Hippocampal formation (tissue), 2 donors: ENCODE measurements at places on chromosomes 6 and 20.

DNA sequence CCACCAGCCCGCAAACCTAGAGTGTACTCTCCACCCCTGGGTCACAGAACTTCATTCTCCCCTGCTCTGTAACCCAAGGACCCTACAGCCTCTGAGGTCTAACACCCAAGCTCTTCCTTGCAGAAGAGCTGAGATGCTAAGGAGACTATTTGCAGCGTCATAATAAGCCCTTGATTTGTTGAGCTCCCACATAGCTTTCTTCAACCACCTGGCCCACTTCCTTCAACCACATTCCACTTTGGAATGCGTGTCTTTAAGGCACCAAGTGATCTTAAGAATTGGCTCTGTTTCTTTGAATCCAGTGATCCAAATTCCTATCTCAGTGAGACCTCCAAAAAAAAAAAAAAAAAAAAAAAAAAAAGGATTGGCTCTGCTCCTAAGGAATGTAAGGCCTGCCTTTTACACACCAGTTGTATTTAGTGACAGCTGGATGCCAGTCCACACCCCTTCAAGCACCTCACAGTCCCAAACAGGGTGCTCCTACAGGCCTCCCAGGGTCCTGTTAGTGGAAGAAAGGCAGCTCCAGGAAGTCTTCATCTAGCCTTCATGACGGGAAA, 106.2 kb downstream of the UBE3D start:
- DNase-seq: no peak

GRCh38 chr6:43078691-43079090, 2.6 kb downstream of the PTK7 start:
- no peak for DNase-seq

- DNase-seq: no peak
Observed at GRCh38 chr6:80605165-80605989, 498.9 kb downstream of the BCKDHB start.

- DNase-seq: no peak
Observed at GRCh38 chr6:45736134-45736533, 279.5 kb downstream of the CLIC5 start.

- no peak for DNase-seq
Observed at GRCh38 chr6:106642476-106642875, 13.1 kb downstream of the QRSL1 start.

GRCh38 chr20:39398656-39399055, 436.5 kb downstream of the DHX35 start:
- DNase-seq: no peak

DNA sequence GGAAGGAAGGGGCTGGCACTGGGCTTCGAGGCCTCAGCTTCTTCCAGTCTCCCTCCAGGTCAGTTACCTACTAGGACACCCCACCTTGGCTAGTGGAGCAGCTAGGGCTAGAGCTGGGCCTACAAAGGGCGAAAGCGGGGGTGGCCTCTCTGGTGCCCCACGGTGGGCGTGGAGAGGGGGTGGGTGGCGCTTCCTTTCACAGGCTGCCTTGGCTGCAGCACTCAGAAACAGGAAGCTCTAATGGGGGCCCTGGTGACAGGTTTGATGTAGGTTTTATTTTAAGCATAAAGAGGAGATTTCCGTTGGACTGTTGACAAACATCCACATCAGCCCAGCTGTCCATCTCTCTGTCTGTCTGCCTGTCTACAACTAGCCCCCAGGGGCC, 13.4 kb downstream of the FAM110A start:
- no peak for DNase-seq

DNA sequence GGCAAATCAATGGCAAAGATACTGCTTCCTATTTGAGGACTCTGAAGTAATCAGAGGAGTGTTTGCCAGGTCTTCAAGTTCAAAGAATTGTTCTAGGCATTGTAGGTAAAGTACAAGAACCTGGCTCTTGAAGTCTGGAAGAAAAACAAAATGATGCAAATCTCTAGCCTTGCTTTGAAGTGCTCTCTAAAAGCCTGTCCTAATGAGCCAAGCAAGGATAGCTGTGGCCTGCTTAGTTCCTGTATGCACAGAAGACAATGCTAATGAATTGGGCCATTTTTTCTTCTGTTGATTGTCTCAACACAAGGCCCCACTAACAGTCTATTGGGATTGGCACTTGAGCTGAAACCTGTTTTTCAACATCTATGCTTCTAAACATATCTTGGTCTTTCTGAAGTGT, 165.0 kb upstream of the POU3F2 start:
- no peak for DNase-seq

GRCh38 chr20:62958388-62959100, 6.0 kb downstream of the SLC17A9 start:
- no peak for DNase-seq

- no peak for DNase-seq
Observed at GRCh38 chr6:107784669-107785068, 39.4 kb downstream of the SCML4 start.

- no peak for DNase-seq
Observed at GRCh38 chr6:11637266-11637665, 99.7 kb downstream of the TMEM170B start.

GRCh38 chr6:131213501-131213990, 78.3 kb downstream of the AKAP7 start:
- DNase-seq: no peak

DNA sequence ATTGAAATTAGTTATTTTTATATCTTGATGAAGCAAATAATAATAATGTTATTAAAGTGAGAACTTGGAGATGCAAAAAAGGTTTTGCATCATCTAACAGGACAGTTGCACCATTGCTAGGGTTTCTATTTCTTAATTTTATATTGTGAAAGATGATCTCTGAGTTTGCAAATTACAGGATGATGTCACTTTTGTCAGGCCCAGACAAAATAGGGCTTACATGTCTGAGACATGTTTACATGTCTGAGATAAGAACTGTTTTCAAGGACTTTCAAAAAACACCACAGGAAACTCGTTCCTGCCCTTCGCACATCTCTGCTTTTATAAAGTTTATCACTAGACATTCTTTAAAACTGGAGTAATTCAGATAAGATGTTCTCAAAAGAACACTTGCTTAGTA, 1075.8 kb upstream of the MANEA start:
- no peak for DNase-seq

- no peak for DNase-seq
Observed at GRCh38 chr6:159483259-159483658, 209.8 kb downstream of the SOD2 start.

- DNase-seq: no peak
Observed at GRCh38 chr6:109311471-109311870, 70.8 kb downstream of the CD164 start.

- DNase-seq: no peak
Observed at GRCh38 chr20:48282591-48283228, 497.4 kb upstream of the SULF2 start.

DNA sequence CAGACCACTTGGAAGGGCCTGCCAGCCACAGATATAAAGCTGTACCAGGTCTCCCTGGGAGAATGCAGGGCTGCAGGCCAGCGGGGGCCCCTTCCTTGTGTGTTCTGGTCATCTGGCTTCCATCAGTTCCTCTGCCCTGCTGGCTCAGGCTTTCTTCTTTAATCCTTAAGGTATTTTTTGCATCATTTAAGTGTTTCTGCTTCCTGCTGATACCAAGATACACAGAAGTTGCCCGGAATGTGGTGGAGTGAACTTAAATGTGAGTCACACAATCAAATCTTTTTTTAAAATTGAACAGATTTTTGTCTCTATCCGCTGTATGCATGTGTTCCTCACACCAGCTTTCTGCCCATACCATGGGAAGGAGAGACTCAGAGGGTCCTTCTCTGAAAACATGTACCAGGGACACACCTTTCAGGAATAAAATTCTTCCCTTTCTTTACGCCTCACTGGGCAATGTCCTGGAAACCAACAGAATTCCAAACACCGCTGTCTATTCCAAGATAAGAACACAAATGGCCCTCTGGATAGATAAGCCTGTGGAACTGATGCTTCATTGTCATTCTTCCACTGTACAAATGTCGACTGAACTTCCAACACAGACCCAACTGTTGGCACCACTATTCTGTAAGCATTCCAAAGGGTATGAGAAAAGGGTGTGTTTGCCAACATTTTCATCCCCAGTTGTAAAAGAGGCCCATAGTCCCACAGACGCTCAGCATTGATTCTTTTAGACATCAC, 206.2 kb upstream of the MYLIP start:
- no peak for DNase-seq

GRCh38 chr6:159194421-159194820, 25.2 kb downstream of the FNDC1 start:
- no peak for DNase-seq

DNA sequence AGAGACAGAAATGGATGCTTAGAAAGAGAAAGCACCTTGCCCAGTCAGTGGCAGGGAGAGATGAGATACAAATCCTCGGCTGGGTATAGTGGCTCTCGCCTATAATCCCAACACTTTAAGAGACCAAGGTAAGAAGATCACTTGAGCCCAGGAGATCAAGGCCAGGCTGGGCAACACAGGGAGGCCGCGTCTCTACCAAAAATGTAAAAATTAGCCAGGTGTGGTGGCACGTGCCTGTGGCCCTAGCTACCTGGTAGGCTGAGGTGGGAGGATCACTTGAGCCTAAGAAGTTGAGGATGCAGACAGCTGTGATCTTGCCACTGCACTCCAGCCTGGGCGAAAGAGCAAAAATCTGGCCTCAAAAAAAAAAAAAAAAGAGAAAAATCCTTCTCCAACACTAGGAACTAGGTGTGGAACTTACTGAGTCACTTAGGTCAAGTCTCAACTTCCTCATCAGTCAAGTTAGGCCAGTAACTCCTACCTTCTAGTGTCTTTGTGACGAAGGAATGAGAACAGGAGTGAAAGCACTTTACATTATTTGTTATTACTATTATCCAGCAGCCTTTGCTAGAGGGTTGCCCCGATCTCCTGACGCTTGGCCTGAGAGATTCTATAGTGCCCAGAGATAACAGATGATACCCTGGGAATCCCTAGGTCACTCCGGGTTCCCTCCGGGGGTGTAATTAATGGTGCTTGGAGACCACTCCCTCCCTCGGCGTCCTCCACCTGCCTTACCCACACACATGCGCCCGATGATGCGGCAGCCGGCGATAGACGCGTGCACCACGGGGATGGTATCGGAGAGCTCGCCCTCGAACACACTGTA, 918 bp downstream of the EIF6 start:
- no peak for DNase-seq
